ENCODE measurements at places on chromosomes 5 and 9.

DNA sequence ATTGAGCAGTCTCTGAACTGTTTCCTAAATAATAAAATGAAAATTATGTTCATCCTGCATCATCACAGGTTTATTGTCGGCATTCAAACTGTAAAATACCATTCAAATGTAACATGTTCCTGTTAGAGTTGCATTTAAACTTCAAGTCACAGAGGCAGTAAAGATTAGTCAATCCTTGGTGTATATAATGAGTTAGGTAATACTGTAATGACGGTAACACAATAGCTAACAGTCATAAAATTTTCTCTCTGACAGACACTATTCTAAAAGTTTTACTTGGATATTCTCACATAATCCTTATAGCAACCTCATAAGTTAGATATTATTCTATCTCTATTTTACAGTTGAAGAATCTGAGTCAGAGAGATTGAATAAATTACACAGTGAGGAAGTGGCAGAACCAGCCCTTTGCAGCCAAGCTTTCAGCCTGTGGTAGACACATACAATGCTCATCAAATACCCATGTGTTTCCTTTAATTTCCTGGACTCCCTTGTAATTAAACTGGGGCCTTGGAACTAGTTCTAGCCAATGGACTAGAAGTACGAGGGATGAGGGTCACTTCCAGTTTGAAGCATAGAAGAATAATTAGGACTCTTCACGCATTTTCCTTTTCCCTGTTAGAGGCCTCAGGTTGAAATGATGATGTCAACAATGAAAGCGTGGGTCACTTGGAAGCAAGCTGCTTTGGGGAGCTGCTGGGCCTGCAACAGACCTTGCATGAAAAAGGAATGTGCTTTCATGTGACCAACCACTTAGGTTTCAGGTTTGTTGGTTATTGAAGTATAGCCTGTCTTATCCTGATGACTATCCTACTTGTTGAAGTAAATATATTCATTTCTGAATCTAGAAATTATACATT is 12.3 kb upstream of the CAST start:
- no peak for DNase-seq

DNA sequence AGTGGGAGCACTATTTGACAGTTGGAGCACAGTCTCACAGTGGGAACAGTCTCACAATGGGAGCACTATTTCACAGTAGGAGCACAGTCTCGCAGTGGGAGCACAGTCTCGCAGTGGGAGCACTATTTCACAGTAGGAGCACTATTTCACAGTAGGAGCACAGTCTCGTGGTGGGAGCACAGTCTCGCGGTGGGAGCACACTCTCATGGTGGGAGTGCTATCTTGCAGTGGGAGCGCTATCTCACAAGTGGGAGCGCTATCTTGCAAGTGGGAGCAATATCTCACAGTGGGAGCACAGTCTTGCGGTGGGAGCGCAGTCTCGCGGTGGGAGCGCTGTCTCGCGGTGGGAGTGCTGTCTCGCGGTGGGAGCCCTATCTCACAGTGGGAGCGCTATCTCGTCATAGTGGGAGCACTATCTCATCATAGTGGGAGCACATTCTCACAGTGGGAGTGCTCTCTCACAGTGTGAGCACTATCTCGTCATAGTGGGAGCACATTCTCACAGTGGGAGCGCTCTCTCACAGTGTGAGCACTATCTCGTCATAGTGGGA is 56.1 kb downstream of the MED10 start:
- DNase-seq: no peak

DNA sequence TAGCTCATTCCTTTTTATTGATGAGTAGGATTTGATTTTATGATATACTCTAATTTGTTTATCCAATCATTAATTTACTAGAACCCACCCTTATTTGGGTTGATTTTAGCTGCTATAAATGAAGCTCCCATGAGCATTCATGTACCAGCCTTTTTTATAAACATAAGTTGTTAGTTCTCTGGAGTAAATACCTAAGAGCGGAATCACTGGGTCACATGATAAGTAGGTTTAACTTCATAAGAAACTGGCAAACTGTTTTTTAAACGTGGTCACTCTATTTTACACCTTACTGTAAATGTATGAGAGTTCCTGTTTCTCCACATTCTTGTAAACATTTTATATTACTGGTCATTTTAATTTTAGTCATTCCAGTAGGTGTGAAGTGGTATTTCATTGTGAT is 364.6 kb downstream of the NPR3 start:
- DNase-seq: no peak

- no peak for DNase-seq
These were observed 9.8 kb upstream of the PRRX2 start for GRCh38 chr9:129655696-129656095.

DNA sequence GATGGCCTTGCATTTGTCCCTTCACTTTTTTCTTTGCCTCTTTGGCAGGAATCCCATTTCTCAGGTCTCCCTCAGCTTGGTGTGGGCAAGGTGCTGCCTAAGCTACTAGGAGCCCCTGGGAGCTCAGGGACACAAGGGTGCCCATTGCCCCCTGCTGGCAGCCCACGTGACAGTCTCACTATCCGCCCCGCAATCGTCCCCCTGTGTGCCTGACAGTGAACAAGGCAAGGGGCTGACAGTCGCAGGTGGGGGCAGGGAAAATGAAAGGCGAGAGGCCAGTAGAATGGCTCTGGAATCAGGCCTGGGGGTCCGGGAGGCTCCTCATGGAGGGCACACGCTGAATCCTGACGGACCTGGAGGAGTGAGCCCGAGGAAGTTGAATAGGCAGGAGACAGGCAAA is 2.0 kb upstream of the PCDH12 start:
- no peak for DNase-seq

DNA sequence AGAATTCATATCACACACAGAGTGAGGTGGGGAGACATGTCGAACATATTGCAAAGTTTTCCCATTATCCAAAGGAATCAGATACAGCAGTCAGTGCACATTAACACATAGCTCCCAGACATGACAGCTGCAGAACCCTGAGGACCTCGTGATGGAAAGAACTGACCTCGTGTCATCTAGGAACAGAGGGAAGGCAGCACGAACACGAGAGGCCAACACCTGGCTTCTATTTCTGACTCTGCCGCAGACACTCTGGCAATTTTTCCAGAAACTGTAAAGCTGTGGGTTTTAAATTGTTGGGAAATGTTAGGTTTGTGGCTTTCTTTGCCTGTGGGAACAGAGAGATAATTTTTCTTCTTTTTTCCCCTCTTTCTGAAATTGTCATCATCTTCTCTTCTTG is 315.0 kb upstream of the PIK3R1 start:
- DNase-seq: no peak

- DNase-seq: no peak
These were observed 48.4 kb downstream of the STX17 start for GRCh38 chr9:99954819-99955218.

DNA sequence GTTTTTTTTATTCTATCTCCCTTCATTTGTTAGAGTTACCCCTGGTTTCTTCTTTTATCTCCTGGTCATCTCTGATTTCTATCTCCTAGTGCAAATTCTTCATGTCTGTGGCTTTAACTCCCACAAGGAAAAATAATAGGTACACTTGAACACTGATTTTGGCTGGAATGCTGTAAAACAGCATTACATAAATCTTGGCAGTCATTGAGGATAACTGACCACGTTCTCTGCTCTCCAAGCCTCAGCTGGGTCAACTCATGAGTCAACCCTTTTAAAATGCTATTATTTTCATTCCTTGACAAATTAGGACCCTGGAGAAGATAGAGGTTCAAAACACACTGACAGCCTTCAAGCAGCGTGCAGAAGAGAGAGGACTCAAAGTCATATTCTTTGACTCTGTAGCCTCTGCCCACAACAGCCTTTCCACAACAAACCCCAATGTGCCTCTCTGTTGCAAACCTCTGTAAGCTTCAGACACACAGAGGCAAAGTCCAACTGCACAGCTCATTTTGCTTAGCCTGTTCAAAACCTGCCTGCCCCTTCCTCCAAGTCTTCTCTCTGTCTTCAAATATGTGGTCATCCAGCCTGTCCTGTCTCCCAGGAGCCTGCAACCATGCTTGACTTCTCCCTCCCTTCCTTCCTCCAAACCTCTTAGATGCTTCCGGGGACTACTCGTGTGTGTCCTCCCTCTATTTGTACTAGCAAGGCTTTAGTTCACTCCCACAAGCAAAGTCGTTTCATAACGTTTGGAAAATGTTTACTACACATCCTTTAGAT is 398.4 kb downstream of the MED10 start:
- no peak for DNase-seq

DNA sequence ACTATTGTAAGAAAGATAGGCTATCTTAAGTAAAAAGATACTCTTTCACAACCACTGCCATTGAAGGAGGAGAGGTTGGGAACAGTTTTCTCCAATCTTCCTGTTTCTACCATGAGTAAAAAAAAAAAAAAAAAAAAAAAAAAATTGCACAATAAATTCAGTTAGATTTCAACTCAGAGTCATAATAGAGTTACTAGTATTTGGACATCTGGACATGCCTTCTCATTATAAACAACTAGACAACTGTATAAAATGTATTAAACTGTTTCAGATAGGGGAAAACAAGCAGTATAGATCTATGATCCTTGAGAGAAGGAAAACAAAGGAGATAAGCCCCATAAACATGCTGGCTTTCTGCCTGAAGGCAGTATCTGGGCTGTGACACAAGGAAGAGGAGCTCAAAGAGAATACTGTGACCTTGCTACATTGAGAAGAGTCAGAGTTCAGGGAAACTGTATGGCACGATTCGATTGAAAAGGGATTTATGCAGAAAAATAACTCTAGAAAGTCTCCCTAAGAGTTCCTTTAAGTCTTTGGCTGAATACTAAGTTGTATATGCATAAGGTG is 249.2 kb upstream of the POU5F2 start:
- no peak for DNase-seq

GRCh38 chr5:57277085-57277484 is 103.2 kb downstream of the GPBP1 start:
- peak; percentile 26 for DNase-seq

DNA sequence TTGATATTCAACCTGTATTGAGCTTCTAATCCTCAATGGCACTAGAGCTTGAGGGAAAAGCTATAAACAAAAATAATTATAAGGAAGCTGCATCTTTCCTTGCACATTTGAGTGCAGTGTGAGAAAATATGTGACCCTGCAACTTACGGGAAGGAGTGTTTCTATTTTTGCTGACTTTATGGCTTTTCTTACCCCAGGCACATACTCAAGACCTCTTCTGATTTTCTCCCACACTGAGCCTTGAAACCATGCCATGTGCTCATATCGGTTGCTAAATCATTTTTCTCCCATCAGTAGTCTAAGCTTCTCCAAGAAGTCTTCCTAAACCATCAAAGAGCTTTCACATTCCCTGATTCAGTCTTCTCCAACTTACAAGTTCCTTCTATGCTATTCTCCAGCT is 91.5 kb downstream of the CDH6 start:
- no peak for DNase-seq

- no peak for DNase-seq
These were observed 217.2 kb downstream of the RFX3 start for GRCh38 chr9:3308609-3309008.

DNA sequence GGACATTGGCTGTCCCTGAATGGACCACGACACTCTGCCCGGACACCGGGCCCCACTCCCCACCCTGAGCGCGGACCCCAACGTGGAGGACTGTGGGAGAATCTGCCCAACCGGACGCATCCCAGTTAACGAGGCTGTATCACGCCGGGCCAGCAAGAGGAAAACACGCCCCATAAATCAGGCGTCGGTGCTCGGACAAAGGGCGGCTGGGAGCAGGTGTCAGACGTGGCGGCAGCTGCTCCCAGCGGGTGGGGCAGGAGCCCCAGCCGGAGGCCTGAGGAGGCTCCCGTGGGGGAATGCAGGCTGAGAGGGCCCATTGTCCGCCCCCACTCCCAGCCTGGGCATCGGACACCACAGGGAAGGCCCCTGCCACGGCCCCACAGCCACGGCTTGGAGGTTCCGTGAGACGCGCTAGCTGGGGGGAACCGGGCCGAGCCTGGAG is 19.2 kb downstream of the NOTCH1 start:
- no peak for DNase-seq

Measured in urothelium cell line (cell line).